Suprapubic skin (tissue), 4 donors: ENCODE measurements at places on chromosomes 5 and 9.

DNA sequence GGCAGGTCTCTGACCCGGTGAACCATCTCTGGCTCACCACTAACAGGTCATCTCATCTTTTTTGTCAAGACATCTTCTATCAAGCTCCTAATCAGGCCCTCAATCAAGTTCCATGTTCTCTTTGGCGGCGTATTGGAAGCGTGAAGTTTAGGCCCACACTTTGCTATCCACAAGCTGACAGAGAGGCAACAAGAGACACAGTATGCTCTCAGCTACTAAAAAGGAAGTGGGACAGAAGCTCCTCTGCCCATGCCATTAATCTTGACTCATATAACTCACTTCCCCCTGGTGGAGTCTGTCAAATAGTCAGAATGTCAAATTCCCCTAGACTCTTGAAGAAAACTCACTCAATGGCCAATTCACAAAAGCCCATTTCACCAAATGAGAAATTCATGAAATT is 77.6 kb upstream of the TMC1 start:
- no peak for DNase-seq
- no peaks in the 10 kb centered on the region for H3K36me3 ChIP-seq
- no peak overlapping the region for H3K27ac ChIP-seq
- H3K4me3 ChIP-seq, result no peak overlapping the region

GRCh38 chr5:5423586-5423985 is 1.1 kb downstream of the ICE1 start:
- H3K27ac ChIP-seq, result no peak overlapping the region
- DNase-seq, result no peak
- no peaks in the 10 kb centered on the region for H3K27me3 ChIP-seq
- no peaks in the 10 kb centered on the region for H3K36me3 ChIP-seq

- no peak overlapping the region for H3K27ac ChIP-seq
- no peak for DNase-seq
- no peak overlapping the region for H3K4me3 ChIP-seq
- peaks cover 8% of the 10 kb centered on the region for H3K4me1 ChIP-seq
- no peaks in the 10 kb centered on the region for H3K36me3 ChIP-seq
Observed at GRCh38 chr5:124801551-124801950, 55.1 kb upstream of the ZNF608 start.

GRCh38 chr5:65828022-65828896 is 98.1 kb upstream of the ERBIN start:
- no peaks in the 10 kb centered on the region for H3K27me3 ChIP-seq
- peak overlapping the region; percentile 41 for H3K27ac ChIP-seq
- H3K36me3 ChIP-seq, result no peaks in the 10 kb centered on the region
- DNase-seq, result no peak
- no peak overlapping the region for H3K4me3 ChIP-seq

- no peak for DNase-seq
- H3K27me3 ChIP-seq, result no peaks in the 10 kb centered on the region
- no peak overlapping the region for H3K27ac ChIP-seq
Observed at GRCh38 chr9:135487281-135488012, 7.9 kb downstream of the PPP1R26 start.

DNA sequence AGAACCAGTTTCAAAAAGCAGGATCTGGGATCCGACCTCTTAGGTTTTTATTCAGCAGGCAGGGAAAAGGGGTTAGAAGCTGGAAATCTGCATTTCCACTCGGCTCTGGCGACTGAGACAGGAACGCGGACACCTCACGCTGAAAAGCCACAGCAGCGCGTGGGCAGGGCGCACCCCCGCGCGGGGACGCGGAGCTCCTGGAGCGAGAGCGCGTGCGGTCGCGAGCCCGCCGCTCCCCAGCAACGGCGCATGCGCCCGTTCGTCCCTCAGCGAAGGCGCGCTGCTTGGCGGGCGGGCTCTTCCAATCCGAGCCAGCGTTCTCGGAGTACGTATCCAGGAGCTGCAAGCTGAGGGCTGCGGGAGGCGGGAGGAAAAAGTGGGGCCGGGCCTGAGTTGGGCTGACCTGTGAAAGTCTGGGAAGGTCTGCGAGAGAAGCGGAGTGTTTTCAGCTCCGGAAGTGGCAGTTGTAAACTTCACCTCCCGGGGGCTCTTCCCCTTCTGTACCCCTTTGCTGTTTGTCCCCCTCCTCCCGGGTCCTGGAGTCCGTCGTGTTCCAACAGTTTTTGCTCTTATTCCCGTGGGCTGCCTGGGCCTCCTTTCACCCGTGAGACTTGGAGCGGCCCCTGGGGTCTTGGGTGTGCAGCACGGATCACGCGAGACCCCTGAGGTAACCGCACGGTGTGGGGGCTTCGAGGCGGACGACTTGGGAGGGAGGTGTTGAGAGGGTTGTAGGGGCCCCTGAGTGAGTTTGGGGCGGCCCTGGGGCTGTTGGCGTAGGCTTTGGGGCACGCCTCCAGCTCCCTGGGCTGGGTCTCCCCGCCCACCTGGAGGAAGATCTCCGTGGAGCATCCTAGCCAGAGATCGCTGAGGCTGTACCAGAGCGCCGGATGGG is at the start of gene CCDC171:
Gene CCDC171 (plus strand): TSS at position 408 of the 892 bp plus-strand sequence. CDS start 11,046 bp downstream, outside the sequence.
- H3K4me1 ChIP-seq, result peaks cover 14% of the 10 kb centered on the region
- no peaks in the 10 kb centered on the region for H3K27me3 ChIP-seq
- DNase-seq, result peak; percentile 93
- peak within 1 kb of the TSS; percentile 81 for H3K27ac ChIP-seq
- H3K4me3 ChIP-seq, result peak within 1 kb of the TSS; percentile 57

GRCh38 chr5:147639321-147639720 is 129.5 kb upstream of the DPYSL3 start:
- no peak overlapping the region for H3K4me3 ChIP-seq
- no peaks in the 10 kb centered on the region for H3K36me3 ChIP-seq
- H3K4me1 ChIP-seq, result no peaks in the 10 kb centered on the region
- H3K27ac ChIP-seq, result no peak overlapping the region

- no peaks in the 10 kb centered on the region for H3K27me3 ChIP-seq
- H3K36me3 ChIP-seq, result no peaks in the 10 kb centered on the region
- H3K4me3 ChIP-seq, result no peak overlapping the region
- H3K27ac ChIP-seq, result no peak overlapping the region
Observed at GRCh38 chr9:4430432-4431261, 59.6 kb upstream of the SLC1A1 start.

DNA sequence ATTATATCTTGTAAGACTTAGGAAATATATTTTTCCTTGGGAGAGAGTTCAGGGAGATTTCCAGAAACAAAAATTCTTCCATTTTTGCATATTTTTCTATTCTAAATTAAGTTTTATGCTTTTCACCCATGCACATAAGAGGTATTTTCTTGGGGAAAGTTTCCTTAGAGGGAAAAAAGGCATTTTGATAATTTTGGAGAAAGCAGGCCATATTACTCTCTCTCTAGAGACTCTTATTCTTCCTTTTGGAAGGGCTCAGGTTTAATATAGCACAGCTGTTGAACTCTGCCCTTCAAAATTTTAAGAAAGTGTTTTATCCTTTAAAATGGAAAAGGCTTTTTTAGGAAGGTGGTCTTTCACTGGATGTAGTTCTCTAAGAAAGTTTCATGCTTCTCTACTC is 8.0 kb downstream of the NDUFS4 start:
- no peaks in the 10 kb centered on the region for H3K27me3 ChIP-seq
- no peak for DNase-seq
- no peak overlapping the region for H3K27ac ChIP-seq
- no peak overlapping the region for H3K4me3 ChIP-seq

GRCh38 chr5:43648499-43649124 is 45.6 kb downstream of the NNT start:
- peaks cover 13% of the 10 kb centered on the region for H3K4me1 ChIP-seq
- peak overlapping the region; percentile 67 for H3K27ac ChIP-seq
- H3K36me3 ChIP-seq, result peaks cover 79% of the 10 kb centered on the region
- no peak for DNase-seq
- no peaks in the 10 kb centered on the region for H3K27me3 ChIP-seq

DNA sequence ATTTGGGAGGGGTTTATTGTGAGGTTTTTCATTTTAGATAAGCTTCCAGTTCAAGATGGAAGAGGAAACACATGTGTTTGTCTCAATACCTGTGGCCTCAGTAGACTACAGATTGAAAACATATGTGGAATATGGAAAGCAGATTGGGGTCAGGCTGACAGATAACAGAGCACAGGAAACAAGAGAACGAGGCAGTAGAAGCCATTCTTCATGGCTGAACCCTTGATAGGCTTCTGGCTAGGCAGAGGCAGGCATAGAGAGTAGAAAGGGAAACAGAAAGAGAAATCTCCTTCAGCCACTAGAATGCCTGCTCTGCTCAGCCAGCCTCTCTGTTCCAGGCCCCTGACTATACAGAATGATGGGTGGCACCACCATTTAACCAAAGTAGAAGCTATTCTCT is 152.5 kb downstream of the MUSK start:
- H3K27ac ChIP-seq, result no peak overlapping the region
- H3K4me3 ChIP-seq, result no peak overlapping the region
- DNase-seq, result no peak
- H3K36me3 ChIP-seq, result no peaks in the 10 kb centered on the region
- no peaks in the 10 kb centered on the region for H3K4me1 ChIP-seq

DNA sequence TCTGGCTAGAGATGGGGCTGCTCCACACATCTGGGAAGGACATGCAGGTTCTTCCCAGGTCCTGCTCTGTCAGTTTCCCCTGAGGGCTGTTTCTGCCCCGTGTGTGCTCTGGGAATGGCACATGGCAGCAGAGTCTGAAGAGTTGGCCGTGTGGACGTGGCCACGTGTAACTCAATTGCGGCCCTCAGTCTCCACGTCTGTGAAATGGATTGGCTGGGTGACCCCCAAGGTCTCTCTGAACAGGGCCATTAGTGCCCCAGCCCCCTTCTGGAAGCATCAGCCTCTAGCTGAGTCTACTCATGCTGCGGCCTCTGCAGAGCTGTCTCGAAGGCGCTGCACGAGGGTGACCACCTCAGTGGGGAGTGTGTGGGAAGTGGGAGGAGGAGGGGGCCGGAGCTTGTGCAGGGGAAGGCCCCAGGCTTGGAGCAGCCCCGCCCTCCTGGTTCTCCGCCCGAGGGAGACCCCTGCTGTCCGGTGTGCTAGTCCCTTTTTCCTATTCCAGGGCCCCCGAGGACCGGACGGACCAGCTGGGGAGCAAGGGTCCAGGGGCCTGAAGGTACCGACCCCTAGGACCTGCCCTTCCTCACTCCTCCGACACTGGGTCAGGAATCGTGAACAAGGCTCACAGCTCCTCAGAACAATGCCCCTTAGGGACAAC is 58.9 kb upstream of the ORM1 start:
- no peak for DNase-seq
- H3K4me1 ChIP-seq, result no peaks in the 10 kb centered on the region
- H3K4me3 ChIP-seq, result no peak overlapping the region
- H3K27ac ChIP-seq, result no peak overlapping the region
- H3K36me3 ChIP-seq, result no peaks in the 10 kb centered on the region

- H3K4me1 ChIP-seq, result peaks cover 90% of the 10 kb centered on the region
- DNase-seq, result peak; percentile 93
- no peaks in the 10 kb centered on the region for H3K27me3 ChIP-seq
- peak overlapping the region; percentile 96 for H3K27ac ChIP-seq
- peak overlapping the region; percentile 23 for H3K4me3 ChIP-seq
- no peaks in the 10 kb centered on the region for H3K36me3 ChIP-seq
Observed at GRCh38 chr9:70480405-70480980, 66.0 kb upstream of the KLF9 start.

- no peaks in the 10 kb centered on the region for H3K36me3 ChIP-seq
- DNase-seq, result no peak
- H3K4me1 ChIP-seq, result no peaks in the 10 kb centered on the region
- no peak overlapping the region for H3K27ac ChIP-seq
- H3K4me3 ChIP-seq, result no peak overlapping the region
Observed at GRCh38 chr5:175824676-175825075, 46.7 kb upstream of the CPLX2 start.

- no peak for DNase-seq
- H3K36me3 ChIP-seq, result peaks cover 32% of the 10 kb centered on the region
- H3K4me1 ChIP-seq, result no peaks in the 10 kb centered on the region
- no peak overlapping the region for H3K4me3 ChIP-seq
- no peak overlapping the region for H3K27ac ChIP-seq
Observed at GRCh38 chr9:7003861-7004260, 246.1 kb downstream of the KDM4C start.

DNA sequence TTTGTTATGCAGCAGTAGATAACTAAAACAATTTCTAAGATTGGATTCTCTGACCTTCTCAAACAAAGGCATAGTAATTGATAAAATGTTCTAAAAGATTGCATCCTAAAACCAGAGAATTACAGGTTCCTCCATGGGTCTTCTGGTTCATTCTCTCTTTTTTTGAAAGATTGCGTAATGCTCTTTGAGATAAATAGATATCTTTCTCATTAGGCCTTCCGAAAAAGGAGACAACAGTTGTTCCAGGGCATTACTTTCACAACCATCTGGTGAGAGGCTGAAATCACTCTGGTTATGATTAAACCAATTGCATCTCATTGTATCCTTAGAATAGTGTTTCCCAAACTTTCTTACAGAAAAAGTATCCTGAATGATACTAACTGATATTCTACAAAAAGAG is 174.7 kb upstream of the NREP start:
- no peak for DNase-seq
- H3K27me3 ChIP-seq, result no peaks in the 10 kb centered on the region
- no peak overlapping the region for H3K4me3 ChIP-seq
- no peaks in the 10 kb centered on the region for H3K36me3 ChIP-seq

DNA sequence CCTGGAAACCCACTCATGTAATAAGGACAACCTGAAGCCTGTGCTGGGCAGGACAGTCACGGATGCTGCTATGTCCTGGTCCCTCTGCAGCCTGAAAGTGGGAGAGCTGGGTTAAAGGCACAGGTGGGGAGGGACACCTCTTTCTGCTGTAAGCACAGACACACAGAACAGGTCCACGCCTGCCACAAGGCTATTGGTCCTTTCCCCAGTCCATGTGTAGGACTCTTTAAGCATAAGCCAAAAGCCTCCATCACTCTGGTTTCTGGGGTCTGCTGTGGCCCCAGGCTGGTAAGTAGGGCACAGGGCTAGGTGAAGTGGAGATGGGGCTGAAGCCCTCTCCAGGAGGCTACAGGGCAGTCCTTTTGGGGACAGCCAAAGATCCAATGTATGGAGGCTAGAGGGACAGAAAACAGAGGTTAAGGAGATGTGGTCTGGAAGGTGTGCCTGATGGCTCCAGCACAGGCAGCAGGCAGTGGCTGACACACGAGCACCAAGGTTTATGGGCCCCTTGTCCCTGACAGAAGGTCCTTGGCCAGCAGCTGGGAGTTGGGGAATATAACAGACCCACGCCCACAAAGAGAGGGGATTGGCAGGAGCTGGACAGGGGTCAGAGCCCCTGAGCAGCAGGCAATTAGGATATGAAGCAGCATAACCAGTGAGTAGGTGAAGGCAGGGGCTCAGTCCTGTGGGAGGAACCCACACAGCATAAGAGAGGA is 203.6 kb upstream of the MVB12B start:
- H3K4me3 ChIP-seq, result no peak overlapping the region
- H3K36me3 ChIP-seq, result no peaks in the 10 kb centered on the region
- no peak overlapping the region for H3K27ac ChIP-seq
- H3K4me1 ChIP-seq, result no peaks in the 10 kb centered on the region
- no peak for DNase-seq

DNA sequence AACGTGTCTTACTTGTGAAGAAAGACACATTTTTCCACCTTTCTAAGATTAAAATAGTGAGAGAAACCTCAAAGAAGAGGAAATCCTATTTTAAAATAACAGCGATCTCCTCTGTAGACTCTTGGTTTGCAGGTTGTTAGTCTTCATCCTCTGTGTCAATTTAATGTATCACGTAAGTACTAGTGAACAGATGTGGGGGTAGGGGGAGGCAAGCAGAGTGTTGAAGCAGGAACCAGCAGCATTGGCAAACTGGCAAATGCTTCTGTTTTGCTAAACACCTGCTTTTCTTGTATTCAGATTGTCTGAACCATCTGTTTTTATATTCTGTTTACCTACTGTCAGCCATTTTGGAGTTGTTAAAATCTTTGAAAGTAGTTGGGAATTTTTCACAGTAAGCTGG is 159.3 kb upstream of the TLX3 start:
- DNase-seq, result no peak
- no peak overlapping the region for H3K27ac ChIP-seq
- no peaks in the 10 kb centered on the region for H3K27me3 ChIP-seq
- H3K4me1 ChIP-seq, result no peaks in the 10 kb centered on the region
- no peak overlapping the region for H3K4me3 ChIP-seq
